ENCODE measurements at places on chromosomes 12 and 14.

DNA sequence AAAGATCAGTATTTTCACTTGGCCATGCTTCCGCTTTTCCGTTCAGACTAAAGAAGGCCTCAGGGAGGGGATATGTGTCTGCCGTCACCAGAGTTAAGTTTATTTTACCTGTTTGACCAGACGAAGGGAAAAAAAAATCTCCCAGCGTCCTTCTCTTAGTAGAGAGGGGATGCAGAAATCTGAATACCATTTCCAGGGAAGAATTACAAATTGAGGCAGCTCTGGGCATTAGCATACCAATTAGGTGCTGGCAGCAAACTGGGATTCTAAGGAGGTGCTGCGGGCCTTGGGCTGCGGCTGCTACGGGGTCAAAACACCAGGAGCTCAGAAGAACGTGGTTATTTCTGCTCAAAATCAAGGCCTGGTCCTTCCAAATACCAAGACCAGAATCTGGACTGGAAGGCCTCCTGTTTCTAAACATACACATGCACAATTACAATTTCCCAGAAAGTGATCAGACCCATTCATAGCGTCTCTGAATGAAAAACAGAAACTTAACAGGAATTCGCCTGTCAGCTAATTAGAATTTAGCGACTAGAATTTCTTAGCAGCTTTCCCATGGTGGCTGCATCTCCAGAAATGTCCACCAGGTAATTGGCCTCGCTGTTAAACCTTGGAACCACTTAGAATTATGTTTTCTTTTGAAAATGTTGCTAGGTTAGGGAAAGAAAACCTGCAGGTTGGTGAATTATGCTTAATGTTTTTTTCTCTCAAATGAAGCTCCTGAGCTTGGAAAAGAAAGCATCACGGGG, 617.0 kb downstream of the VRK1 start:
- DNase-seq, result no peak

DNA sequence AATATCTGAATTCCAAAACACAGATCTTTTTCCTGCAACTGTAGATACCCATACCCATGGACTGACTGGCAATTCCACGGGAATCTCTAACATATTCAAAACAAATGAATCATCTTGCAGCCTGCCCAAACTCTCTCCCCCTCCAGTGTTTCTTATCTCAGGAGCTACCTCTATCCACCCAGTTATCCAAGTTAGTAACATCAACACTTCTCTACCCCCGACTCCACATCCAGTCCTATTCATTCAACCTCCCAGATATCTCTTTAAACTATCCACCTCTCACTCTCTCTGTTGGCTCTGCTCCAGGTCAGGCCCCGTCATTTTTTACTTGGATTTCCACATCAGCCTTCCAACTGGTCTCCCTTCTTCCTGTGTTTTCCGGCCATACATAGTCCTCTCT, 6.7 kb upstream of the KCNH5 start:
- no peak for DNase-seq

- peak; percentile 58 for DNase-seq
These were observed 3.4 kb downstream of the BMP4 start for GRCh38 chr14:53953002-53953827.

- no peak for DNase-seq
These were observed 232.2 kb downstream of the EMP1 start for GRCh38 chr12:13428538-13429265.

GRCh38 chr12:132632521-132633228, 14.1 kb downstream of the P2RX2 start:
- no peak for DNase-seq

DNA sequence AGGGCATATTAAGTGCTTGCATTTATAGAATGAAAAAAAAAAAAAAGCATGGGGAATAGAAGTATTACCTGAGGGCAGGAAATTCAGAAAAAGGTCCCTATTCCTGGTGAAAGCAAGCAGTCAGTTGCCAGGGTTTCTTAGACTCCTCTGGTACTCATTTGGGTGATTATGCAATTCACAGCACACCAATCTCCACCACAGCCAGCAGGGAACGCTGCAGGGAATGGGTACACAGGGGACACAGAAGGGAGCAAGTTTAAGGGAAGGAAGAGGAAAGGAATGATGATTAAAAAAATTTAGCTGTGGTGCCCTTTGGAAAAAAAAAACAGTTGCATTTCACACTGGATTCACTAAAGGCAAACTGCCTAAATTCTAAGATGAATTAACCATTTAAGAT, 14.2 kb downstream of the BLTP3B start:
- no peak for DNase-seq

DNA sequence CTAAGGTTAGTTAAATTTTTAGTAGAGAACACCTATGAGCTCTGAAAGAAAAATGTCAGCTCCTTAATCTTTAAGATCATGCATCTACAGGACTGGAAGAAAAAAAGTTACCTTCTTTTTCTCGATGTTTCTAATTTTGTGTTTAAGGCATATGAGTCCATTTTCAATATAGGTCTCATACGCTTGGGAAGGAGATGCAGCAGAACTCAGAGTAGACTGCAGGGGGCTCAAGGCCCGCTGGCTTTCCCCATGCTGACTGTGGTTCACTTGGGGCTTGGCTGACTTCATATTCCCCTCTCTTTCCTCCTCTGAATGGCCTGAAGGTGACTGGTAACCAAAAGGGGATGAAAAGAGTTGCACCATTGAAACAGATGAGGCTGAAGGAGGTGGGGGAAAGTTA, 1.5 kb downstream of the CAPRIN2 start:
- no peak for DNase-seq

GRCh38 chr12:47965581-47965980, 2.2 kb downstream of the TMEM106C start:
- DNase-seq, result no peak

GRCh38 chr12:47881826-47882427, 22.9 kb downstream of the VDR start:
- DNase-seq, result no peak

- no peak for DNase-seq
These were observed 73.5 kb downstream of the RIN3 start for GRCh38 chr14:92586963-92587699.

- no peak for DNase-seq
These were observed 96.9 kb upstream of the EVL start for GRCh38 chr14:99968191-99968920.

GRCh38 chr14:68459480-68460136, 333.3 kb downstream of the ZFP36L1 start:
- no peak for DNase-seq

DNA sequence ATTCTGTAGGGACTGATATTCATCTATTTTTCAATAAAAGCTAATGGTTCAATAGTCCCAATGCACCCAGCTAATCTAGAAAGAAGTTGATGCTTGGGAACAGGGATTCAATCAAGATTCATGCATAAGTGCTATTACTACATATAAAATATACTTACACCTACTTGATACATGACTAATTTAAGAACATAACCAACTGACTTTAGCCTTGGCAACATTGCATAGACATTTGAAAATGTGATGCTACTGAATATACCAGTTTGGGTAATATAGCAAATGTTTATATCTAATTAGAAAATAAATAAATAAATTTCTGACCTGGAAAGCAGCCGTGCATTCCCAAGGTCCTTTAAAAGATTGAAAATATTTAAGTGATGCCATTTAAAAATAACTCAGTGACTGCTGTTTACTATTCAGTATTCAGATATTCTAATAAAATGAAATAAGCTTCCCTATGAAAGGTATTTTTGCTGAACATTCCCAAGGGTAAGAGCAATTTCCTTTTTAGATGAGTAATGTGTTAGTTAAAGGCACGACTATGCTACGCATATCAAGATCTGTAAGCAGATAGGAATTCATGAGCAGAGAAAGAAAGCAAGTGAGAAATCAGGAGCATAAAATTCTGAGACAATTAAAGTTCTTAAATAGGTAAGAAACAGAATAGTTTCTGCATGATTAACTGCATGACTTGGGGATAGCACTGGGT, 160.6 kb upstream of the SYT1 start:
- no peak for DNase-seq

GRCh38 chr14:55580470-55581341, 699 bp downstream of the KTN1 start:
- no peak for DNase-seq

GRCh38 chr12:118238888-118239287, 103.0 kb downstream of the PEBP1 start:
- no peak for DNase-seq

DNA sequence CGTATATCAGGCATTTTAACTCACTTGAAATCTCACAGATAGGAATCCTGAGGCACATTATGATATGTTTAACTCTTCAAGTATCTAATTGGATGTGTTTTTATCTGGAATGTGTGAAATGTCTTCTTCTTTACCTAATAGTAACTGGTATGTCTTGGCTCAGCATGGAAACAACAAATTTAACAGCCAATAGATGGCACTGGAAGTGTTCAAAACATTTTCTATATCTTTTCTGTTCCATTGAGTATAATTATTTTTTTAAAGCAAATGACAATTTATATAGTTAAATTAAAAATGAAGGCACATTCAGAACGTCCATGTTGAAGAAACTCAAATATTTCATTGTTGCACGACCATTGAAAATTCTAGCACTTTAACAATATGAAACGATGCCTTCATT, 164.6 kb upstream of the SLC16A7 start:
- DNase-seq, result no peak

GRCh38 chr14:105935384-105935783, 409.0 kb downstream of the TMEM121 start:
- DNase-seq, result no peak

DNA sequence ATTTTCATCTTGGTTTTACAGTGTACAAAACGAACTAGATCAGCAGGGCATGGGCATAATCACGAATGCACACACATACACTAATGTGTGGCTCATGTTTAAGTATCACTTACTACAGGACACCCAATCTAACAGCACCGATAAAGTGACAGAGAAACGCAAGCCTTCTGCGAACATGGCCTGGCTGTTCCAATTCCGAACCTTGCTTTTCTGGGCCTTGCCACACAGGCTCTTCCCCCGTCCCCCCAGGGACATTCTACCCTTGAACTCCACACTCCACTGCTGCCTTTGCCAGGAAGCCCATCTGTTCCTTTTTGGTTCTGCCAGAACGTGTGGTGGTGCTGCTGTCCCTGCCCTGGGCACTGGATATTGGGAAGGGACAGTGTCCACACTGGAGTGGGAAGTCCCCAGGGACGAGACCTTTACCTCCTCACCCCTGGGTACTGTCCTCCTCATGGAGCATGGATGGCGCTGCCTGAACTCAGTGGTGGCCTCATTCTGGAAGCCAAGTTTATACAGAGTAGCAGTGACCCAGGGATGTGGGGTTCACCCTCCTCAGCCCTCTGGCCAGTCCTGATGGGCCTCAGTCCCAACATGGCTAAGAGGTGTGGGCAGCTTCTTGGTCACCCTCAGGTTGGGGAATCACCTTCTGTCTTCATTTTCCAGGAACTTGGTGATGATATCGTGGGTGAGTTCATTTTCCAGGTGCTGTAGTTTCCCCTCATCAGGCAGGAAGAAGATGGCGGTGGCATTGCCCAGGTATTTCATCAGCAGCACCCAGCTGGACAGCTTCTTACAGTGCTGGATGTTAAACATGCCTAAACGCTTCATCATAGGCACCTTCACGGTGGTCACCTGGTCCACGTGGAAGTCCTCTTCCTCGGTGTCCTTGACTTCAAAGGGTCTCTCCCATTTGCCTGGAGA, 7.9 kb downstream of the SERPINA1 start:
- no peak for DNase-seq

GRCh38 chr12:25377469-25378177, 126.9 kb upstream of the KRAS start:
- no peak for DNase-seq

- DNase-seq, result no peak
These were observed 3.6 kb downstream of the VDR start for GRCh38 chr12:47901063-47901717.

DNA sequence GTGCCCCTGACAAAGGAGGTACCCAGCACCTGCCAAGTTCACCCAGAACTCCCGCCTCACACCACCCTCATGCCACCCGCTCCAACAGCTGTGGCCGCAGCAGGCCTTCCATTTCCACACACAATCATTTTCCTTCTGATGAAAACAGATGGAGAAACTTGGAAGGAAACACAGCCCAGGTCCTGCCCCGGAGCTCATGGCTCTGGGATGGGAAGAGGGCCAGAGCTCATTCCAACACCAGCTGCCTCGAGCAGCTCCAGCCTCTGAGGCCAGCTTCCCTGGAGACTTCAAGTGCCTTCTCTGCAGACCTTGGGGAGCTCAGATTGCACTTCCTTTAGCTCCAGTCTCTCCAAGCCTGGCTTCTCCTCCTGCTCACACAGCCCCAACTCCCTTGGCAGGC, 55.1 kb upstream of the CMKLR1 start:
- no peak for DNase-seq

DNA sequence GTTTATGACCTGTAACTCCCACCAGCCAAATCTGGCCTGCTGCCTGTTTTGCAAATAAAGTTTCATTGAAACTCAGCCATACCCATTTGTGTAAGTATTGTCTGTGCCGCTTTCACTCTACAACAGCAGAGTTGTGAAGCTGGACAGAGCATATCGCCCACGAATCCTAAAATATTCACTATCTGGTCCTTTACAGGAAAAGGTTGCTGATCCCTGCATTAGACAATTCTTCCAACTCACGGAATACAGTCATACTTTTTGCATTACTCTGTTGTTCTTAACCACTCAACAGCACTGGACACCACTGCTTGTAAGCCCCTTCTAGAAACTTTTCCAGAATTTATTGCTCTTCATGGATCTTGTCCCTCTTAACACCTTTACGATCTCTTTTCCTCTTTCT, 435.4 kb downstream of the EGLN3 start:
- DNase-seq, result no peak

DNA sequence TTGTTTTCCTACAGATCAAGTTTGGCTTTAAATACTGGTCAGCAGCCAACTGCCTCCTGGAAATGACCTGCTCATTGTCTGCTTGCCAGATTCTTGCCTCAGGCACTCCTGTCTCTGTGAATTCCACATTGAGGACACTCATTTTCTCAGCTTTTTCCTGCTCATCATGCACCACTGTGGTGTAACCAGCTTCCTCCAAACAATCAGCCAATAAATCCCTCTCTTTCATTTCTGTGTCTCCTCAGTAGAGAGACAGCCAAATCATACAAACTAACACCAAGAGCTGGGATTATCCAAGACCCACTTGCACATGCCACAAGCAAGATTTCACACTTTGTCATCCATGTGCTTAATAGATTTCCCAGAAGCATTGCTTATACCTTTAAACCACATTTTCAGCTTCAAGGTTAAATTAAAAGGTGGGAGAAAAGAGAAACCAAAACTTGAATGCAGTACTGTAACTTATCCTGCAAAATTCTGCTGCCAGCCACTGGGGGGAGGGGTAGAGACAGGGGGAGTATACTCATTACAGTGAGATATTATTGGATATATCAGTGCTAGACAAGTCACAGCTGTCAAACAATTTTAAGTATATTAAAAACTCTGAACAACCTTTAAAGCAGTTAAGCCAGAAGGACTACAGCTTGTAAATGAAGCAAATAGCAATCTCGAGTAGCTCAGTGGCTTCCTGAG, 105.0 kb downstream of the PPP2R5E start:
- no peak for DNase-seq
